ENCODE measurements at places on chromosomes 4 and X.

GRCh38 chr4:6962211-6963041 lies 52.8 kb downstream of the TBC1D14 start:
- no peak for DNase-seq

- no peak for DNase-seq
Observed at GRCh38 chrX:107823456-107823855, 2.2 kb upstream of the MID2 start.

DNA sequence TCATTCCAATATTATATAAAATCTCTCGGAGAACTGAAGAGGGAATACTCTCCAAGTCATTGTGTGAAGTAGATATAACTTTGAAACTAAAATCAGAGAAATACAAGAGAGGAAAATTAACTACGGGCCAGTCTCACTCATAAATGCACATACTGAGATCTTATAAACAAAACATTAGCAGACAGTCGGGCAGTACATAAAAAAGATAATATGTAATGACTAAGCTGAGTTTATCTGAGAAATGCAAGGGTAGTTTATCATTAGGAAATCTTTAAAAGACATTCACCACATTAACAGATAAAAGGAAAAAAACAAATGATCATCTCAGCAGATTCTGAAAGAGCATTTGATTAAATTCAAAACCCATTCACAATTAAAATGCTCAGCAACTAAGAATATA lies 116.7 kb downstream of the NYX start:
- no peak for DNase-seq

- DNase-seq = peak; percentile 51
Observed at GRCh38 chr4:75940692-75941253, at the start of gene NAAA. NAAA (minus strand) TSS chr4:75941013; CDS start chr4:75940949, 64 bp downstream.

DNA sequence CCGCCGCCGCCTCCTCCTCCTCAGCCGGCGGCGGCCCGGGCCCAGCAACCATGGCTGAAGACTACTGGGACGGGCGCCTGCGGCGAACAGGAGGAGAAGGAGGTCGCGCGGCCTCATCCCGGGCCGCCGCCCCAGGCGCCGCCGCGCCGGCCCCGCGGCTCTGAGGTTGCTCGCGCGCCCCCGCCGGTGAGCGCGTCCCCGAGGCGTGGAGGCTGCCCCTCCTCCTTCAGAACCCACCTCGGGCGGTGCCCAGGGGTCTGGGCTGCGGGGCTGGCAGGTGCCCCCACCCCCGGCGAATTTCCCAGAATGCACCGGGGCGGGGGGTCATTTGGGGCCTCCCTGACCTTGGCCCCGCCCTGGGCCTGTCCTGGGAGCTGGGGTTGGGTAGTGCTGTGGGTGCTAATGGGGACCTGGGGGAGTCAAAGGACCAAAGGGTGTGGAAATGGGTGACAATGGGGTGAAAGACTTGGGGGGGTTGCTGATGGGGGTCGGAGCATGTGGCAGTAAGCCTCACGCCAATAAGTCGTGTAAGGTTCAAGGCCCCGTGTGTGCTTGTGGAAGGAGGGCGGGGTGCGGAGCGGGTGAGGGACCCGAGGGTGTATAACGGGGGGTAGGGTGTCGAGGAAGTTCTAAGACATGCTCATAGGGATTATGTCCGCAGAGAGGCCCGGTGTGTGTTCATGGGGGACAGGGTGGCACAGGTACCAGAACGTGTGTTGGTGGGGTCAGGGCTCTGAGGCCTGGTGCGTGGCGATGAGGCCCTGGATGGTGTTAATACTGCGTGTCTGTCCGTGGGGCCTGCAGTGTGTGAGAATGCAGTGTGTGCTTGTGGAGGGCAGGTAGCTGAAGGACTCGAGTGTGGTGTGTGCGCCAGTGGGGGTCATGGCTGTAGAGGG lies 687 bp downstream of the CDK16 start:
- no peak for DNase-seq

DNA sequence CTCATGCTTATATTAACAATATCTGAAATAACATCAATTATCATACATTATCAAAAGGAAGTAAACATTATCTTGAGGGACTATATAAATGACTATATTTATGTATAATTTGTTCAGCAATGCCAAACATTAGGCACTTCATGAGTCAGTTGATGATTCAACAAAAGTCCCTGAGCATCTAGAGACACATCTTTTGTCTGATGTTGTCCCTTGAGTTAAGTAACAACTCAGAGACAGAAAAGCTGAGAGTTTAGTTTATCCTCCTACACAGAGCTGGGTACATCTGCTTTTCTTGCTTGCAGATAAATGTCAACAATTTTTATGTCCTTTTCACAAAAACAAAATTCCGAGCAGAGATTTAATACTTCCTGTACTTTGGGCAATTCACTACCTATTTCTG lies 311.1 kb downstream of the INPP4B start:
- DNase-seq = no peak

DNA sequence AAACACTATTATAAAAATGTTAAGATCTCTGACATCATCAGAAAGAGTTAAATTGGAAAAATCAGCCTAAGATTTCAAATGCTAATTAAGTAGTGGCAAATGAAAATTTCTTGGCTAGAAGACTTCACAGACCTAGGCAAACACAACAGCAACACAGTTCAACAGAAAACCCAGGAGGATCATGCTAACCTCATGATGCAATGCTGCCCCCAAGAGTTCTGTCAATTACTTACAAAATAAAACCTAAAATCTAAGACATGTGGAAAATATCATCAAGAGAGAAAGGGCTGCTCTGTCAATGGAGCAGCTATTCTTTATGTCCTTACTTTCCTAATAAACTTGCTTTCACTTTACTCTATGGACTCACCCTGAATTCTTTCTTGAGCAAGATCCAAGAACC lies 21.0 kb downstream of the S100G start:
- DNase-seq = no peak

DNA sequence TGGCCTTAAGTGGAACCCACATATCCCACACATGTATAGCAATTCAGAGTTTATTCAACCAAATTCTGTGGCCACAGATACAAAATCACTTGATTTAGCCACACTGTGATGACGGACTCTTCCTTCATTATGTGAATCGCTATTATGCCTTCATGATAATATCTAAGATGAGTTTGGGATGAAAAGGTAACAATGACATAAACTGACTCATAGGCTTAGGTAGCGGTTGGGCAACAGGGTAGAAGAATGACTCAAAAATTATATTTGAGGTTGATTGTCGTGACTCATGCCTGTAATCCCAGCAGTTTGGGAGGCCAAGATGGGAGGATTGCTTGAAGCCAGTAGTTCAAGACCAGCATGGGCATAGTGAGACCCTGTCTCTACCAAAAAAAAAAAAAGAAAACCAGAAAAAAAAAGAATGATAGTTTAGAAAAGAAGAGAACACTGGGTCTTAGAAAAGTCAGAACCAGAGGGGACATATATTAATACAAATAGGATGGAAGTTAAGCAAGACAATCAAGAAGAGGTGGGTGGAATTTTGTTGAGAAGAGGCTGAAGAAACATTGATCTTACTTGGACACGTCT lies 70.4 kb upstream of the USP9X start:
- no peak for DNase-seq

DNA sequence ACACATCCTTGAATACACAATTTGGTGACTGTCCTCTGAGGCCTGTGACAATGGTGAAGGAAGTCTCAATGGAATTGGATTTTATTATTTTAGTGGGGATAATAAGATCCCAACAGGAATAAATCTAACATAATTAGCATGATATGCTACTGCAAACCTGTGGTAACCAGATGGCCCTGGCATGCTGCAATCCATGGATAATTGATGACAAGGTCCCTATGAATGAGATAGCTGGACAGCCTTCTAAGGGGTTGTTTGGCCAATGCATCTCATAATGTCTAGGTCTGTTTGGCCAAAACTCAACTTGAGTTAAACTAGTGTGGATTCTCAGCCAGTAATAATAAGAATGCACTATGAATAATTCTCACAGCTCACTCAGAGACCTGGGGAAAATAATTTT lies 145.3 kb upstream of the GALNTL6 start:
- DNase-seq = no peak

DNA sequence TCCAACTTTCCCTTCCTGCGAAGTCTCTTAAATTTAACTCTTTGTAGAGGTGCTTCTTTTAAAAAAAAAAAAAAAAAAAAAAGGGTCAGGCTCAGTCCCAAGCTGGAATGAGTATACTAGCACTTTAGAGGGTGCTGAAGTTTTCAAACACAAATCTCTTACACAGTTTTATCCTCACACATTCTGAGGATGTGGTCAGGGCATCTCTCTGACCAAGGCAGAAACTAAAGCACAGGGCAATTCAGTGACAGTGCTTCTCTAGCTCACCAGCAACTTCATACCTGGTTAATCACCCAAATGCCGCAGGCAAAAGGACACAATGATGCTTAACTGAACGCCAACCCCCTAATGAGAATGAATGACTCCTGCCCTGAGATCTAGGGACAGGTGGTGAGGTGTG lies 9.8 kb upstream of the PGM2 start:
- no peak for DNase-seq

GRCh38 chrX:108053218-108053617 lies 8.4 kb downstream of the VSIG1 start:
- DNase-seq = no peak

GRCh38 chrX:13066391-13066790 lies 22.0 kb upstream of the FAM9C start:
- no peak for DNase-seq

DNA sequence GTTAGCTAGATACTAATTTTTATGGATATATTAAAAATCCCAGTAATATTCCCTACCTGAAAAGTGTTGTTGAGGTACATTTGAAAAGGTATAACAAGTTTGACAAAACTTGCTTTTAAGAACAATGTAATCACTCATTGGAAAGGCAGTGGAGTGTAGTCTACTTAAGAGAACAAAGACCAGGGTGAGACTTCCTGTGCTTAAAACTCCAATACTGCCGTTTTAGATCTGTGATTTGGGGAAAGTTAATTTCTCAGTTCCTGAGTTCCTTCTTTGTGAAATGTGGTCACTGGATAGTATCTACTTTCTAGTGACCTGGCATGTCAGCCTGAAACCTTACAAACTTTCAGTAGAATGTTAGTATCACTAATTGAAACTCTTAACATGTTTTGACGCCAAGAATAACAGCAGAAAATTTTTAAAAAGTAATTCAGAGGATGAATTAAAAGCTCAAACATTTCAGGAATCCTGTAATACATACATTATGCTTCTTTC lies 56.8 kb downstream of the PCDH7 start:
- DNase-seq = no peak

DNA sequence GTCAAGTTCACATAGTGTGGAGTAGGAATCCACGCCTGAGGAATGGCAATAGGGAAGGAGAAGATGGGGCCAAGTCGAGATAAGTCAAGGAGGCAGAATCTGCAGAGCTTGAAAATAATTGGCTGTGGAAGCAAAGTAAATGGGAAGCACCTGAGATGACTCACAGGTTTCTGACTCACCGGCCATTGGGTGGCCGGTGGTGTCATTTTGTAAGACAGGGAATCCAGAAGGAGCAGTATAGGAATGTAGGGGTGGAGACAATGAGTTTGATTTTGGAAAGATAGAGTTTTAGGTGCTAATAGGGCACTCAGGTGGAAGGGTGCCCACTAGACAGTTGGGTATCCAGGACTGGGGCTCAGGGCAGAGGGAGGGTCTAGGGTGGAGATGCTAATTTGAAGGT lies 201.0 kb upstream of the MAMLD1 start:
- DNase-seq = no peak

GRCh38 chr4:159428975-159429692 lies 326.3 kb downstream of the RAPGEF2 start:
- no peak for DNase-seq
